Stimulated activated CD4-positive, alpha-beta T cell treated with anti-CD3 and anti-CD28 coated beads, Interleukin-4, amount 100 ng/mL, for 1 hour (primary cell): ENCODE measurements at places on chromosomes 3 and 15.
A peak's percentile ranks its signal among the peaks of the same experiment; 100 is the strongest.

DNA sequence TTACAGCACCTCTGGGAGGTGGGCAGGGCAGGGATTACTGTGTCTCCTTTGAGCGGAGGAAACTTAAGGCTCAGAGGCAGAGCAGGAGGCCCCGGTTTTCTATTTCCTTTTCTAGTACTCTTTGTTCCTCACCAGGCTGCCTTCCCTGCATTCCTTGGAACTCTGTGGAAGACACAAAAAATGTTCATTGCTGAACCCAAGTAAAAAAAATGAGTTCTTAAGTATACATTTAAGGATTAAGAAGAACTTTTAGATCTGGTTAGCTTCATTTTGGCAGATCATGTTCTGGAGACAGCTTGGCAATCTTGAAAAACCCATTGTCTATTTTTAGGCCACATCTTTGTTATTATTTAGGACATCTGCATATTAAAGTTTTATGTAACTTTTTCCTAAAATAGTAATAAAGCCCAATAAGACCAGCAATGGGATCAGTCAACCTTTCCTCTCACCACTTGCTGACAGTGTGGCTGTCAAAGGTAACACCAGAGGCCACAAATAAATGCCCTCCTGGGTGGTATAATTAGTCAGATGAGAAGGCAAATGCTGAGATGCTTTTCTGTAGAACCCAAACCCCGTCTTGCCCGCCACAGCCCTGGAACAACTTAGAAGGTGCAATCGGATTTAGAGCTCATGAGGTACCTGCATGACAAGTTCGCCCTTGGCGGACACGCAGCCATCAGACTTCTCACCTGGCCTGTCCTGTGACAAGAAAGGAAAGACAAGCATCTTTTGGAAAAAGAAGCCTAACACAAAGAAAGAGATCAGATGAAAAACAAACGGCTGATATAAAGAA is 97.2 kb downstream of the DGKG start:
- DNase-seq, result no peak

DNA sequence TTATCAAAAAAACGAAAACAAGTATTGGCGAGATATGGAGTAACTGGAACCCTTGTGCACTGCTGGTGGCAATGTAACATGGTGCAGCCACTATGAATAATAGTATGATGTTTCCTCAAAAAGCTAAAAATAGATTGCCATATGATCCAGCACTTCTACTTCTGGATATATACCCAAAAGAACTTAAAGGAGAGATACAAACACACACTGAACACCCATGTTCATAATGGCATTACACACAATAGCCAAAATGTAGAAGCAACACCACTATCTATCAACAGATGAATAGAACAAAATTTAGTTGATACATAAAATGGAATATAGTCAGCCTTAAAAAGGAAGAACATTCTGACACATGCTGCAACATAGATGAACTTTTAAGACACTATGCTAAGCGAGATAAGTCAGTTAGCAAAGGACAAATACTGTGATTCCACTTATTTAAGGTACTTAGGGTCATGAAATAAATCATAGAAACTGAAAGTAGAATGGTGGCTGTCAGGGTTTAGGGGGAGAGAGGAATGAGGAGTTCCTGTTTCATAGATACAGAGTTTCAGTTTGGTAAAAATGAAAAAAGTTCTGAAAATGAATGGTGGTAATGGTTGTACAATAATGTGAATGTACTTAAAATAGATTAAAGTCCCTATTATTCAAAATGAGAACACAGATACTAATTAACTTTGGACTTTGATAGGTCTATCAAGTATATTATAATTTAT is 59.4 kb upstream of the IMPG2 start:
- no peak for DNase-seq

DNA sequence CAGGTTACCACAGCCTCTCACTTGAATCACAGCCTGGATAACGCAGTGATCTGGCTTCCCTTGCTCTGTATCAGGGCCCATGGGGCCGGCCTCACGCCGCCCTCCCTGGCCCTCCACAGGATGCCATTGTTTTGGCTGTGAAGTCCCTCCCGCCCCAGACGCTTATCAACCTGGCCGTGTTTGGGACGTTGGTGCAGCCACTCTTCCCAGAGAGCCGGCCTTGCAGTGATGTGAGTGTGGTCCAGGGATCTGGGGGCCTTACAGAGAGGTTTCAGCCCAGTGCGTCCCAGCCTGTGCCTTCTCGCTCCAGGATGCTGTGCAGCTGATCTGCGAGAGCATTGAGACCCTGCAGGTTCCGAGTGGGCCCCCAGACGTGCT is 6.6 kb downstream of the VWA5B2 start:
- no peak for DNase-seq

GRCh38 chr15:67833710-67834511 is 5.9 kb downstream of the RNU6-1 start:
- DNase-seq, result peak; percentile 32

DNA sequence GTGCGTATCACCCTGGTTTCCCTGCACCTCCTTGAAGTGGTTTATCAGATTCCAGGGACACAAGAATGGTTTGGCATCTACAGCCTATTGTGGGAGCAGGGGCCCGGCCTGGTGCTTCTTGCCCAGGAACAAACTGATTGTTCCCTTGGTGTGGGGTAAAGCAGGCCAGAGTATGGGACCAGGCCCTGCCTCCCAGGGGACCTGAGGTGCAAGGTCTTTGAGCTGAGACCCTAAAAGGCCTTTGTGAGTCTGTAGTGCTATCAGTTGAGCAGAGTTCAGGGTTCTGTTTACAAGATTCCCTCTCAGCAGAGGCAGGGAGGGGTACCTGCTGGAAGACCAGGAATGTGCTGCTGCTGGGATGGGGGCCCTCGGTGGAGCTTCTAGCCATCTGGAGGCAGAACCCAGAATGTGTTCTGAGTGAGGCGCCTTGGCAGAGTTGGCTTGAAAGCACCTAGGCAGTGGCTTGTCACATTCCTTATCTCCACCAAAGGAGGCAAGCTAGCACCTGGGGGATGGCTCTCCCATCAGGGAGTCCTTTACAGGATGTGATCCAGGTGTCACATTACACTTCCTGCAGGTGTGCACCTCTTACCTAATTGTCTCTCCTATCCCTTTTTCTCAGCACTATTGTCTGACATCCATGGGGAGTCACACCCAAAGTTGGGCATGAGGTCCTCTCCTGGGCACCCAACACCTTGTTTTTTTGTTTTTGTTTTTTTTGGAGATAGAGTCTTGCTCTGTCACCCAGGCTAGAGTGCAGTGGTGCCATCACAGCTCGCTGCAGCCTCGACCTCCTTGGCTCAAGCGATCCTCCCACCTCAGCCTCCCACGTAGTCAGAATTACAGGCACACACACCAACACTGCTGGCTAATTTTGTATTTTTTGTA is 13.1 kb downstream of the FLNB start:
- no peak for DNase-seq

GRCh38 chr3:44337248-44337785 is 1.2 kb upstream of the TCAIM start:
- DNase-seq, result no peak

GRCh38 chr3:138781012-138781470 is 53.7 kb downstream of the PIK3CB start:
- DNase-seq, result peak; percentile 13

- no peak for DNase-seq
These were observed 321.5 kb upstream of the CBLB start for GRCh38 chr3:106190296-106190695.

GRCh38 chr15:69760890-69761568 is 308.4 kb downstream of the RPLP1 start:
- peak; percentile 69 for DNase-seq

DNA sequence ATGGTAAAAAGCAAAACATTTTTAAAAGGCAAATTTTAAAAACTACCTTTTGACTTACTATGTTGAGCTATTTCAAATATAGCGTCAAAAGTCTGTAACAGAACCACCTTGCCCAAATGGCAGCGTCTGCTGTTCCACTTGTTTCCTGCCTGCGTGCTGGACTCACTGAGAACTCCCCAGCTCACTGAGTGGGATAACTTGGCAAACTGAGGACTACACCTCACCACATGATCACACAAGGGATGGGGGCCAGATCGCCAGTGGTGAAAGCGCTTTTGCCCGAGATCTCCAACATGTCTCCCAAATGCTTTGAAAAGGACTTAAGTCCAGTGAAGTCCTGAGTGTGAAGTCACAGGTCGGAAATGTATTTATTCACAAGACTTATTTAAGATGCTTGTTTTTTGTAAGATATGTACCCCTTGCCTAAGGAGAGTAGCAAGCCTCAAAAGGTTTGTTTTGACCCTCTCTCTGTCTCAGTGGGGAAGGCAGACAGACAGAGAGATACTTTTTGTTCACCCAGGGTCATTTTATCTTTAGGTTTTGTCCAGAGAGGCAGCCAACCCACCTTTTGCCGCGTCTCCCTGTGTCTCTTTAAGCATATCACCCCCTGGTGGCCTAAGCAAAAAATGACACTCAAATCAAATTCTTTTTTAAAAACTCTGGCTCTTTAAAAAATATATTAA is 192.6 kb downstream of the PDZRN3 start:
- no peak for DNase-seq

DNA sequence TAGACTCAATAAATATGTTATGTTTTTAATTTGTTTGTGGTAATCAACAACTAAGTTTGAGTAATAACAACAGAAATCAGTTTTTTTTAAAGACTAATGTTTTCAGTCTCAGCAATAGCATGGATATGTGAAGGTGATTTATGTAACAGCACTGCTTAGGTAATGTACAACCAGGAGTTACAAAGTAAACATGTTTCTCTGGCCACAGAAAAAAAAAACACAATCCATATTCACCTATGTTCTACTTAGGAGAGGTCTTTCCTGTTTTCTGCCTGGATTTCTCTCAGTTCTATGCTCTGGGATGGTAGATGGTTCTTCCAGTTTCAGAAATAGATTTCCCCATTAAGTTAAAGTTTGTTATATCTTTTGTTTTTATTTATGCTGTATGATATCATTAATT is 579.4 kb downstream of the SI start:
- no peak for DNase-seq

GRCh38 chr15:83733206-83733605 is 79.3 kb downstream of the ADAMTSL3 start:
- no peak for DNase-seq

DNA sequence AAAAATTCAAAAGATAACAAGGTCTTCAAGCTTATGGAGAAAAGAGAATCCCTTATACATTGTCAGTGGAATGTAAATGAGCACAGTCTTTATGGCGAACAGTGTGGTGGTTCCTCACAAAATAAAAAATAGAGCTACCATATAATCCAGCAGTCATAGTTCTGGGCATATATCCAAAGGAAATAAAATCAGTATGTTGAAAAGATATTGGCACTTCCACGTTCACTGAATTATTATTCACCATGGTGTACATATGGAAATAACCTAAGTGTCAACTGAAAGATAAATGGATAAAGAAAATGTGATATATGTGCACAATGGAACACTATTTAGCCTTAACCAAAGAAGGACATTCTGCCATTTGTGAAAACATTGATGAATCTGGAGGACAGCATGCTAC is 1161.2 kb downstream of the ROBO2 start:
- DNase-seq, result no peak

- no peak for DNase-seq
These were observed 72.8 kb upstream of the RARB start for GRCh38 chr3:25355034-25355885.

DNA sequence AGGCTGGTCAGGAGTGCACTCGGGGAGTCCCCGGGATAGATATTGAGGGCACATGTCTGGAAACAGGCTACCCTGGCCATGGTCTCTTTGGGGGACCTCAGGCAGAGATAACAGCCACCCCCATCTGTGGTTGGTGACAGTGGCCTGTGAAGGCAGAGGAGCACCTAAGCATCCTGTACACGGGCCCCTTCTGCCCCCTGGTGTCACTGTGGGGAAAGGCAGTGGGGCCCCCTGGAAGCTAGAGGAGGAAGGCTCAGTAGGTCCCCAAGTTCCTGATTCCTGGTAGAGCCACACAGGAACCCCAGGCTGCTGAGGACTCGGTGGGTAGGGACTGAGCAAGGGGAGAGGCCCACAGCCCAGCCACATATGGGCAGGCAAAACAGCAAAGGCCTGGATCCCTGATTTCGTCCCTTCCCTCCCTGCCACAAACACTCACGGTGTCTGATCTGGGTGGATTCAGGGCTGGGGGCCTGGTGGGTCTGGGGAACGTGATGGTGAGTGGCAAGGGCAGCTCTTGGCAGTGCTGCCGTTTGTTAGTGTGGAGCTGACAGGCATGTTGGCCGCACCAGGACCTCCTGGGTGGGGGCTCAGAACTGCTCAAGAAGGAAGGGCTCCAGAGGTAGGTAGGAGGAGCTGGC is 14.1 kb upstream of the CXCR6 start:
- peak; percentile 71 for DNase-seq

- no peak for DNase-seq
These were observed 61.6 kb downstream of the ULK4 start for GRCh38 chr3:41900265-41900664.

- DNase-seq, result peak; percentile 63
These were observed 656 bp downstream of the CD47 start for GRCh38 chr3:108090049-108090700.

GRCh38 chr3:39185959-39186691 is 6.3 kb downstream of the XIRP1 start:
- DNase-seq, result no peak

GRCh38 chr3:129598000-129598381 is 8.5 kb downstream of the PLXND1 start:
- DNase-seq, result no peak

- no peak for DNase-seq
These were observed 4.8 kb upstream of the RHOV start for GRCh38 chr15:40878785-40879184.

DNA sequence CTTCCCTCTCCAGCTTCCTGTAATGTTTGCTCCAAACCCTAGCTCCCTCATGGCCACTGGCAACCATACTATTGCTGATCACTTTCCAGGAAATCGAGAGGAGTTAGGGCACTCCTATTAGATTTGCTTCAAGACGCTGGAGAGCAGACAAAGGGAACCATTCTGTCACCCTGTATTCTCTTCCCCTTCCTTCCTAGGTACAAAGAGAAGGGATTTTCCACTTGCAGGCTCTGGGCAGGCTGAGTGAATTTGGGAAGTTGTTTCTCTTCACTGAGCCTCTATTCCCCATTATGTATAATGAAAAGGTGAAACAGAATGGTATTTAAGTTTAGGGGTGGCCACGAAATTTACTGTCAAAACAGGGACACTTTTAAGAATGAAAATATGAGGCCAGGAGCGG is 99.4 kb upstream of the LPP start:
- no peak for DNase-seq

GRCh38 chr3:97264180-97264579 is 449.8 kb downstream of the EPHA6 start:
- no peak for DNase-seq
